ENCODE measurements at places on chromosomes 12 and 14.

- peak; percentile 23 for DNase-seq
These were observed 52.9 kb downstream of the SVOP start for GRCh38 chr12:108967869-108968540.

- no peak for DNase-seq
These were observed 6.2 kb downstream of the DTX1 start for GRCh38 chr12:113062502-113063395.

DNA sequence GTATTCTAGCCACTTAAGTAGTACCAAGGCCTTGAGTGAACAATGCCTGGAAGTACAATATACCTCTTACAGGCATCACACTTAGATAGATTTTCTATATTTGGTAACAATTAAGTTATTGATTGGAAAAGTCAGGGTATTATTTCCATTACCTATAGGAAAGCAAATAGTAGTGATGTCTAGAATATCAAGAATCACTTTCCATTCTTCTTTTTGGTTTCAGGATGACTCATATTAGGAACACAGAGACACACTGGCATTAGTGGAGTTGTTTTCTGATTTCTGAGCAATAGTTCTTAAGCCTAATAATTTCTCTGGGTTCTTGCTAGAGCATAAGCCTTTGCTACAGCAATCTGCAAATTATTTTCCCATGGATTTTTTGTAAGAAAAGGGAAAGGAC, 1640.0 kb upstream of the SEL1L start:
- no peak for DNase-seq

GRCh38 chr12:93107514-93108312, 178.6 kb upstream of the EEA1 start:
- DNase-seq = no peak

GRCh38 chr14:60926002-60926401, 54.9 kb downstream of the TRMT5 start:
- DNase-seq = peak; percentile 38

- DNase-seq = no peak
These were observed 185.2 kb upstream of the SLC38A2 start for GRCh38 chr12:46557539-46558373.

- DNase-seq = no peak
These were observed 293.2 kb upstream of the FAR2 start for GRCh38 chr12:28855761-28856310.

- no peak for DNase-seq
These were observed 12.7 kb downstream of the TMED8 start for GRCh38 chr14:77364146-77364545.

- DNase-seq = peak; percentile 39
These were observed 1.9 kb downstream of the ATXN2 start for GRCh38 chr12:111596985-111597830.

DNA sequence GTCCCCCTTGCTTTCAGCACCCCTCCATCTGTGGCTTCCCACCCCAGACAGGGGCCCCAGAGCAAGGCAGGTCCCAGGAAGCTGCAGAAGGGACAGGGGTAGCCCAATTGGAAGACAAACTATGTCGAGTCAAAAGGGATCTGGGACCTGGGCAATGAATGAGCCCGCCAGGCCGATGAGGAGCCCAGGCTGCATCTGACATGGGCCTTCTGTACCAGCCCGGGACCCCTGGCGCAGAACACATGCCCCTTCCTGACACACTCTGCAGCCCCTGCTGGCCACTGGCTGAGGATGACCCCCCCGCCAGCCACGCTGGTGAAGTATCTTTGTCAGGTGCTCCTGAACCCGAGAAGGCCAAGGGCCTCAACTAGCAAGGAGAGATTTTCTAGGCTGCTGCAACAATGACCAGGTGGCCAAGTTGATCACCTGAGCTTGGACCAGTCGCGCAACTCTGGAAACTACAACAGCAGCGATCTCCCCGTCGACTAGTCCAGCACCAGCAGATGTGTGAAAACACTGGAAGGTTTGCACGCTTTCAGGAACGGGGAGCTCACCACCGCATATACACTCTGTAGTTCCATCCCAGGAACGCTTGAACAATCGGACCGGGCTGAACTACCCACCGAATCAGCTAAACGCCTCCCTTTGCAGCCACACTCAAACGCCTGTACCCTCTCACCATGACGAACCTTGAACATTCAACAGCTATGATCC, 119.0 kb downstream of the NCOR2 start:
- no peak for DNase-seq

- no peak for DNase-seq
These were observed 6.7 kb downstream of the GPR132 start for GRCh38 chr14:105058521-105059034.

- no peak for DNase-seq
These were observed 20.9 kb downstream of the RNASE9 start for GRCh38 chr14:20539906-20540305.

DNA sequence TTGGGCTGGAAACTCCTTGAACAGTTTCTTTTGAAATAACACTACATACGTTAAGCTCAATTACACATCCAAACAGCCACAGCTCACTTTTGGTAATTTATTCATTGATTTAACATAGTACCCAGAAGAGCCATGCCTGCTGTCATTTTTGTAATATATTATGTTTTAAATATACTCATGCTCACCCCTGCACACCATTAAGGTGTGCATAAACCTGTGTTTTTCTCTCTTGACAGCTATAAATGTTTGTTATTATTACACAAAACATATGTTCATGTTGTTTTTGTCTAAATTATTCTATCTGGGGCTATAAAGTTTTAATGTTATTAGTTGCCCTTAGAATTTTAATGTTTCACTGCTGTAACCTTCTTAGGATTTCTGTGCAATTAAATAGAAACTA, 296.1 kb downstream of the AKAP6 start:
- DNase-seq = no peak

- no peak for DNase-seq
These were observed 23.5 kb downstream of the CSRP2 start for GRCh38 chr12:76855271-76855670.

DNA sequence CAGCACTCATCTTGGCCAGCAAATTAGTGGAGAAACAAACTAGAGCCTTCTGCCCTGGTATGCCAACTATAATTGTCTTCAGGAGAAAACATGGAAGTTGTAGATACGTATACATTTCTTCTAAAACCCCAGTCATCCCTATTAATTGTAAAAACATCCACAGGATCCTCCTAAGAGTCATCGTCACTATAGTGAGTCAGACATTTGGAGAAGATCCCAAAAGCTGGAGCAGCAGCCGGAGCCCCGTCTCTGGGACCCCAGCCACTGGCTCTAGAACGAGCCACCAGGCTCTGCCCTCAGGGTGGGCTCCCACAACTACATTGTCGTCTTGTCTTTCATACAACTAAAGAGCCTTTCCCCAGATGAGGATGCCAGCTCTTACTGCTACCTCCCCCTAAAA, 15.5 kb downstream of the PRKAB1 start:
- DNase-seq = no peak

- no peak for DNase-seq
These were observed 828.8 kb upstream of the SEL1L start for GRCh38 chr14:82362452-82362851.

- no peak for DNase-seq
These were observed 27.0 kb downstream of the MAP3K9 start for GRCh38 chr14:70782361-70782760.

GRCh38 chr14:41642367-41642766, 35.7 kb downstream of the LRFN5 start:
- no peak for DNase-seq

DNA sequence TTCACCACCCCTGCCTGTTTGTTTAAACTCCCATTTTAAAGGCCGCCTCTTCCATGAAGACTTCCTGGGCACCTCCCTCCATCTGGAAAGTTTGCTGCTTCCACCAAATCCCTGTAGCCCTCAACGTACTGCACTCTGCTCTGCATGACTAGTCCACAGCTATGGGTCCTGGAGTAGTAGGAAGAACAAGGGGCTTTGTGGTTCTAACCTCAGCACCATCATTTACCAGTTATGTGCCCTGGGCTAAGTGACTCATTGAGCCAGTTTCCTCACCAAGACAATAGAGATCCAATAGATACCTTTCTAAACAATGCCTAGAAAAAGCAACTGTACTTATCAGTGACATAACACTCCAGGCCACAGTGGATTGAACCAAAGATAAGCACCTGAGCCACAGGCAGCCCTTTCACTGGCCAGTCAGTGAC, 8.5 kb upstream of the LTBP2 start:
- no peak for DNase-seq

- DNase-seq = peak; percentile 65
These were observed 40.7 kb upstream of the TMEM263 start for GRCh38 chr12:106914796-106915634.

DNA sequence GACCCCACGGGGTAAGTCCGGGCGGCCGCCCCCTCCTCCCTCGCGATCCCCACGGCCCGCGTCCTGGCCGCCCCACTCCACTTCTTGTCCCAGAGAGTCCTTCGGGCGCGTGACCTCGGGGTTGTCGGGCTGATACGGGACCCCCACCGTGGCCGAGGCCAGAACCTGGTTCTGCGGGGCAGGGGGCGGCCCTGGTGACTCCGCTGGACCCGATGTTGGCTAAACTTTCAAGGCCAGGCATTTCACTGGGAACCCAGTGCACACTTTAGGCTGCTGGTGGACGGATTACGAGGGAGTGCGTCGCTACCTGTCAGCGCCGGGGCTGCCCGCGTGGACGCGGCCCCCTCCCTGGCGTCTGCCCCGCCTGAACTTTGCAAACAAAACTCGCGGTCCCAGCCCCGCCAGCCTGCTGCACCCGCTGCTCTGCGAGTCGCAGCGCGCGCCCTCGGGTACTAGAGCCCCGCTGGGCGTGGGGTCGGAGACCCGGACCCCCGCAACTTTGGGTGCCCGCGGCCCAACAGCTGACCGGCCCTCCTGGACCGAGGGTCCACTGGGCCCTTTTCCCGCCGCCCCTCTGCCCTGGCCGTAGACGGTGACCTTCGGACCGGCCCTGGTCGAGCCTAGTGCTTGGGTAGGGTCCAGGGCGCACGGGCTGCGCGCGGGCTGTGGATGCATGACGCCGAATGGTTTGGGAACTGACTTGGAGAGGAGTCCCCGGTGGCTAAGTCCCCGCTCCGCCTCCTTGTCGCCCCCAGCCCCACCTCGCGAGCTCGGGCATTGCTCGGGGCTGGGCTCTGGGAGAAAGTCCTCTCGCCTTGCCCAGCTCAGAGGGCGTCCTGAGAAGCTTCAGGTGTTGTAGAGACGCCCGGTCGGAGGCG, 624 bp downstream of the RIN3 start:
- peak; percentile 61 for DNase-seq

DNA sequence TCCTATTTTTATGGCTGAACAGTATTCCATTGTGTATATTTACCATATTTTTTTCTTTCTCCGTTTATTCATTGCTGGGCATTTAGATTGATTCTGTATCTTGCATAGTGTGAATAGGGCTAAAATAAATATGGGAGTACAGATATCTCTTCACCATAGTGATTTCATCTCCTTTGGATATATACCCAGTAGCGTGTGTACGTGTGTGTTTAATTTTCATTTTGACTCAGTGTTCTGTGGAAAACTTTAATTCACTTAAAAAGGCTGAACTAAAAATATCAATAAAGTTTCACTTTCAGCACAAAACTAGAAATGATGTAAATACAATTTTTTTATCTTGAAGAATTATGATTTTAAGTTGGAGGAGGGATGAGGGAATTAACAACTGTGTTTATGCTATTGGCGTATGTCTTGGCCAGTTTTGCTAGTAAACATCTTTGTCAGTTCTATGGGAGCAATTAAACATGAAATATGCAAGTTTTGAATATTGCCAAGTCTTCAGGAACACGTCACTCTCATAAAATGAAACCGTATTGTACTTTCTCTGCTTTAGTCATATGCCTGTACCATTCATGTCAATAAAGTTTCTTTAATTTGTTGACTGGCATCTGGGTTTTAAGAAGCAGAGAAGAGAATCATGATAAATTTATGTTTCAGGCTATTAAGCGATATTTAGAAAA, 99.8 kb downstream of the PTGER2 start:
- no peak for DNase-seq

GRCh38 chr14:69539631-69540410, 34.9 kb downstream of the CCDC177 start:
- DNase-seq = no peak
